M059J (cell line): ENCODE measurements at places on chromosomes 12 and 14. TPM values are rescaled to one million over a fixed set of nuclear protein-coding genes. Genes with fewer than 3 reads are reported as not detected.

The GNS gene
- 152 and 210 TPM in 2 replicates for total RNA-seq

- no peak for DNase-seq
These were observed 11.7 kb upstream of the CACNA2D4 start for GRCh38 chr12:1929985-1930802.

The MMP19 gene
- 1.5 and 2.9 TPM in 2 replicates for total RNA-seq

The AMHR2 gene
- not detected in 2 replicates for total RNA-seq

The CD163 gene
- total RNA-seq: not detected in 2 replicates

The TAS2R43 gene
- 0.25 TPM in 1 of 2 replicates, not detected in the other for total RNA-seq

The CTSG gene
- total RNA-seq: not detected in 2 replicates

- DNase-seq: no peak
These were observed 51.5 kb upstream of the CMKLR1 start for GRCh38 chr12:108390495-108391203.

DNA sequence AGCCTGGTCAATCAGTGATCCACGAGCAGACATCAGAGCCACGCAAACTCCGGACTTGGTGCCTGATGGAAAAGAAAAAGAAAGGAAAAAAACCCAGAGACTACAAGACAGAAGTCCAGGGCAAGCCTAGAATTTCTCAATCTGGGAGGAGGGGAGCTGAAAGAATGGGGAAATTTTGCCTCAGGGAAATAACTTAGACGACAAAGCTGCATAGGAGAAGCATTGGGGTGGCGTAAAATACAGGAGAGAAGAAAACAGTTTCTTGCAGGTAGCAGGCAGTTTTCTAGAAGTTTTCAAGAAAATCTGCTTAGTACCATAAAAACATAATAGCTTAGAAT is 2.6 kb upstream of the SLC11A2 start:
- DNase-seq: peak; percentile 66

- no peak for DNase-seq
These were observed 20.8 kb downstream of the RAB35 start for GRCh38 chr12:120095736-120096135.

The RNASE3 gene
- total RNA-seq: not detected in 2 replicates

The CYP46A1 gene
- 0.02 TPM in 1 of 2 replicates, not detected in the other for total RNA-seq

DNA sequence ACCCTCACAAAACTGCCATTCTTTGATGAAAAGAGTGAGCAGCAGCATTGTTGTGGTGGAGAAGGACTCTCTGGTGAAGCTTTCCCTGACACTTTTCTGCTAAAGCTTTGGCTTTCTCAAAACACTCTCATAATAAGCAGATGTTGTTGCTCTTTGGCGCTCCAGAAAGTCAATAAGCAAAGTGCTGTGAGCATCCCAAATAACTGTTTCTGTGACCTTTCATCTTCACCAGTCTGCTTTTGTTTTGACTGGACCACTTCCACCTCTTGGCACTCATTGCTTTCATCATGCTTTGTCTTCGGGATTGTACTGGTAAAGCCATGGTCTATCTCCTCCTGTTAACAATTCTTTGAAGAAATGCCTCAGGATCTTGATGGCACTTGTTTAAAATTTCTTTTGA is 424.7 kb upstream of the TMPO start:
- DNase-seq: no peak
